Hindlimb muscle (tissue), 1 donor: ENCODE measurements at places on chromosomes 6 and 20. TPM values are rescaled to one million over a fixed set of nuclear protein-coding genes. Genes with fewer than 3 reads are reported as not detected.

GRCh38 chr20:5528261-5528660 is 211.5 kb upstream of the PROKR2 start:
- DNase-seq: no peak

GRCh38 chr6:166830185-166830890 is 126.0 kb downstream of the RNASET2 start:
- DNase-seq: no peak

- no peak for DNase-seq
Measured at GRCh38 chr6:143361536-143362191, 88.8 kb downstream of the ADAT2 start.

TTBK1 gene
- 0.10 TPM for polyA plus RNA-seq

GPSM3 gene
- polyA plus RNA-seq: 9.9 TPM

GSTA2 gene
- polyA plus RNA-seq: not detected
